ENCODE measurements at places on chromosomes 3 and 15.

DNA sequence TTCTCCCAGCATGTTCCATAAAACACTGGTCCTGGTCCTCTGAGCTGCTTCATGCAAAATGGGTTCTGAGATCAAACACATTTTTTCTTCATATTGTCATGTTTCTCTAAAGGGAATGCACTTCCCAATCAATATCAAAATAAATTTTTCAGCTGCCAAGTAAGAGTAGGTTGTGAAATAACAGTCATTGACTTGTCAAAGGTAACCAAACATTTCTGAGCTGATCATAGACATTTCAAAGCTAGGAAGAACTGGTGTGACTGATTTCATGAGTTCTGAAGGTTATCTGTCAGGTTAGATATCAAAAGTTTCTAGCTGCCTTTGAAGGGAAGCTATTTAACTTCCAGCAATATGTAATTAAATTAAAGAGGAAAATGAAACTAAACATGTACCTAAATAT lies 770.9 kb downstream of the TBL1XR1 start:
- no peak for DNase-seq

GRCh38 chr3:29494305-29495036 lies 213.6 kb downstream of the RBMS3 start:
- no peak for DNase-seq

DNA sequence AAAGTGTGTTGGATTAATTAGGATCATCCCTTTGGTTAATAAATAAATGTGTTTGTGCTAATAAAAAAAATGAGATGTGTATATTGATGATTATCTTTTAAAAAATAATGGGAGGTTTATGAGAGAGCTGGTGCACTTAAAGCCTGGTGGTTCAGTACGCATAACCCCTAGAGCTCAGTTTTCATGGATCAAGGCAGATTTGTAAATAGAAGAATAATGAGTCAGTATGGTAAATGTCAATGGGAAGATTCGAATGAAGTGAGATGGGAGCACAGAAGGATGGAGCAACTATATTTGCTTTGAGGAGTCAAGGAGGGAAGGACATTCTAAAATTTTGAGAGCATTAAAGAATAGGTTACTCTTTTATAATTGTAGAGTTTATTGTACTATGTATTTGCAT lies 35.4 kb downstream of the AKAP13 start:
- DNase-seq: no peak

DNA sequence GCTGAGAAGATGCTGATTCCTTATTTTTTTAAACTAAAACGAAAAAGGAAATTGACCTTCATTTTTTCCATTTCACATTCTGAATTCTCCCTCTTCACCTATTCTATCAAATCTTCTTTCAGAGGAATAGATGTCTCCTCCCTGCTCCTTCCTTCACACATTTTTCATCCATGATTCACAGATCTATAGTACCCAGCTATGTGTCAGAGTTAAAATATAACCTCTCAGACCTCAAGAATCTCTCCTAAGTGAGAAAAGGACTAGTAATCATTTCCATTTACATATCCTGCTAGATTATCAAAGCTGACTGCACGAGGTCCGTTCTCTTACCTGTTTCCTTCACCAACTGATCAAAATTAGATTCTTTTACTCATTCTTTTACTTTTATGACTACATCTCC lies 1297.6 kb upstream of the ALCAM start:
- DNase-seq: no peak

DNA sequence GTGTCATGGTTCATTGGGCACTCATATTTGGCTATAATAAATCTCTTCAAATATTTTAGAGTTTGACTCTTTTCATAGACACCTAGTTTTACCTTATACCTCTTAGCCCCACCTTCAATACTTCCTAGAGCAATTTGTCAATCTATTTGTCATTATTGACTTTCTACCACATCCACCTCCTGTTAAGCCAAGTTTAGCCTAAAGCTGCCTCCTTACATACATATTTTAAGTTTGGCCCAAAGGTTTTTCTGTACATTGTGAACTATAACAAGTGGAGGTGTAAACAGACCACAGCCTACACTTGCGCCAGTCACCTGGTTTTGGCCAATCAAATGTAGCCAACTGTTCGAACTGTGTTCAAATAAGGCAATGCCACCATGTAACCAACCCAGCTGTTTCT lies 18.1 kb upstream of the ABHD17C start:
- DNase-seq: no peak

- DNase-seq: no peak
Observed at GRCh38 chr3:26100176-26100575, 310.3 kb downstream of the OXSM start.

- no peak for DNase-seq
Observed at GRCh38 chr3:178203650-178204049, 332.6 kb upstream of the KCNMB2 start.

- no peak for DNase-seq
Observed at GRCh38 chr3:147391781-147392624, 14.3 kb downstream of the ZIC4 start.

- DNase-seq: no peak
Observed at GRCh38 chr15:29749365-29750086, 72.7 kb downstream of the TJP1 start.

GRCh38 chr15:38042211-38042610 lies 107.8 kb downstream of the TMCO5A start:
- no peak for DNase-seq

DNA sequence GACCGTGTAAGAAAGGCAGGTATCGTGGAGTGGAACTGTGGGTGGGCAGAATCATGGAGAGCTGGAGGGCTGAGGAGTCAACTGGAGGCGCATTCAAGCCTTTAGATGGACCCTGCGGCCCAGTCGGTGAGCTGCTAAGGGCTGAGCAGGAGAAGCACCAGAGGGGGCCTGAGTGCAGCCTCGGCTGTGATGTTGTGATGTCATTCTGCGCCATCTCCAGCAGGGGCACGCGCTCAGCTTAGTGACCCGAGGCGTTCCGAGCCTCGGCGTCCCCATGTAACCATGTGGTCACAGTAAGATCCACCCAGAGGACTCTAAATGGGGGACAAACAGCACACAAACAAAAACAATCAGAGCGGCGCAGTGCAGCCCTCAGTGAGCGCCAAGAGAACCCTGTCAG lies 76.8 kb downstream of the VGLL4 start:
- DNase-seq: no peak

- DNase-seq: no peak
Observed at GRCh38 chr3:125185805-125186204, 26.7 kb downstream of the SLC12A8 start.

- no peak for DNase-seq
Observed at GRCh38 chr15:29530966-29531365, 261.3 kb upstream of the NSMCE3 start.

DNA sequence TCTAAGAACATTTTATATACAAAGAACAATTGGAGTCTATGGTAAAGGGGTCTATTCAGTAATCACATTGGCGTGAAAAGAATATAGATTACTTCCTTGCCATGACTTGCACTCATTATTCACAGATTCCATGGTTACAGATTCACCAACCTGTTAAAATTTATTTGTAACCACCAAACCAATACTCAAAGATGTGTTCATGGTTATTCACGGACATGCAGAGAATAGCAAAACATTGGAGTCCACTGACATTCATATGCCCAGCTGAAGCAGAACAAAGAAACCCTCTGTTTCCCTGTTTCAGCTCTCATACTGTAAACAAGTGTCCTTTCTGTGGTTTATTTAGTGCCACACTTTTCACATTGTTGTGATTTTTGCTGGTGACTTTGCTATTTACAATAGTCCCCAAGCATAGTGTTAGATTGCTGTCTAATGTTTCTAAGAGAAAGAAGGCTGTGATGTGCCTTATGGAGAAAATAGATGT lies 185.8 kb upstream of the TTC14 start:
- no peak for DNase-seq

GRCh38 chr15:58517252-58517681 lies 85.5 kb downstream of the LIPC start:
- DNase-seq: no peak

DNA sequence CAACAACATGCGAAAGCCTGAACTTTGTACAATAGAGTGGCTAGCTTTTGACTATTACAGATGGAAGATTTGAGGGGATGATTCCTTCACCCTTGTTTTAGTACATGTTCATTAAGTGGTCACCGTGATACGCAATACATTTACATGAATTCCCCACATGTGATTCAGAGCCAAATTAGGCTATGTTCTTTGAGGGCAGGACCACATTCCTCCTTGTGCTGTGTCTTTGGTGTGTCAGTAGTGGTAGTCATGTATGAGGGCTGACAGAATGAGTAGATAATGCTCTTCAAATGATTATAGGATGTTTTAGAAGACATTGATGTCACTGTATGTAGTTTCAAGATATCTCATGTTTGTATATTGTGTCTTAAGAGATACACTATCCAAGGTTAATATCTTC lies 12.1 kb downstream of the PTPRG start:
- DNase-seq: no peak

DNA sequence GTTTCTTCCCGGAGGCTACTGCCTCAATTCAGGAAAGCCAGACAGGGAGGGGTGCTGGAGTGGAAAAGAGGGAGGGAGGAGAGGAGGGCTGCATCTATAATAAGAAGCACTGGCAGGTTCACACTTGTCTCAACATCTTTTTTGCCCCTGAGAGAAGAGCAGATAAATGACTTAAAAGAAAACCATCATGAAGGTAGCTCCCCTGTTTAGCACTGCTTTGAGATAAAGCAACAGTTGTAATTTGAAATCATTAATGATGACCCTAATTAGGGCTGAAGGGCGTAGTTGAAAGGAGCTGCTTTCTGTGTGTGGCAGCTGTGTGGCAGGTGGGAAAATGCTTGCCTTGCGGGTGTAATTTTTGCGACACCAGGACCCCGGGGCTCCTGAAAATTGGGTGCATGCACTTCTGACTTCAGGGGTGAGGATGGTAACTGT lies 222.8 kb upstream of the IL12A start:
- no peak for DNase-seq

DNA sequence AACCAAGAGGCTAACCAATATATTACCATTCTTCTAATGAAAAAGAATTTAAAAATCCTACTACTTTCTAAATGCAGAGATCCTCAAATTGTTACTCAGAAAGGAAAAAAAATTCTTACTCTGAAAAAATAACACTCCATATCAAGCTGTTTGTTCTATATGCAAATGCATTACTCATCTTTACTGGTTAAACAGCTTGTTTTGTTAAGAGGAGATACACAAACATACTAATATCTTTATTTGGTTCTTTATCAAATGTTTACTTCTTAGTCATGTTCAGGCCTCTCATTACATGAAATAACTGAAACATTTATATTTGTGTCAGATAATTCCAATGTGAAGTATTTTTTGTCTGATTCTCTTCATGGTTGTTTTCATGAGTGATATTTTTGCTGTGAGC lies 146.8 kb downstream of the PCCB start:
- DNase-seq: no peak

DNA sequence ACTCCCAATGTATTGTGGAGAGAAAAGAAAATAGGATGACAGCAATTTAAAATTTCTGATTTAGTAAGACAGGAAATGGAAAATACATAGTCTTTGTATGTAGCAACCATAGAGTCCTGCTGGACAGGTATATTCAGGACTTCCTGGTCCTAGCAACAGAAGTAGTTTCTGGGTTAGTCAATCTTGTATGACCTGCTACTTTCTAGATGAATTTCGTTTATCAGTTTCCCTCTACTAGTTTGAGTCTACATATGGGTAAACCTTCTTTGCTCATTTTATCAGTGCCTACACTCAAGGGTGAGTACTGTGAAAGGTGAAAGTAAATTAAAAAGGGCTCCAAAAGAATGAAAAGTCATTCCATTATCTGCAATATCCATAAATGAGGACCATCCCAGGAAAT lies 309.8 kb downstream of the UNC13C start:
- no peak for DNase-seq

GRCh38 chr15:82810061-82810889 lies 847 bp downstream of the WHAMM start:
- DNase-seq: peak; percentile 37

GRCh38 chr15:39947401-39948197 lies 13.7 kb downstream of the EIF2AK4 start:
- no peak for DNase-seq

DNA sequence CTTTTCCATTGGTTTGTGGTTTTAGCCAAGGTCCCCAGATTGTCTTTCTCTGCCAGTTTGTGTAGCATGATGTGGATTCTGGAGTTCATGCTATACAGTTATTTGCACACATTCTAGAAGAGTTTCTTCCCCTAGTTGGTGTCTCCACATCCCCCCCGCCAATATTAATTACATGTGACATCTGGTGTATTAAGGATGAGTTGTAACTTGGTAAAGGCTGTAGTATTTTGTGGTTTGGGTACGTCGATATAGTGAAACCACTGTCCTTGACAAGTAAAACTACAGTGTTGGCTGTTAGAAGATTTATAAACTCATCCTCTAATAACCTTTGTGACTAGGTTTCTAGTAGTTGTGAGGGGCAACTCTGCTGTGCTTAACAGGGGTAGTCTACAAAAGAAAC lies 23.7 kb upstream of the P4HTM start:
- DNase-seq: no peak

GRCh38 chr3:198079771-198080520 lies 119.9 kb downstream of the LMLN start:
- DNase-seq: peak; percentile 6

- DNase-seq: peak; percentile 73
Observed at GRCh38 chr3:139427283-139428060, 38.0 kb upstream of the COPB2 start.
